Spinal cord (tissue), 10 donors: ENCODE measurements at places on chromosomes 2 and 18.

DNA sequence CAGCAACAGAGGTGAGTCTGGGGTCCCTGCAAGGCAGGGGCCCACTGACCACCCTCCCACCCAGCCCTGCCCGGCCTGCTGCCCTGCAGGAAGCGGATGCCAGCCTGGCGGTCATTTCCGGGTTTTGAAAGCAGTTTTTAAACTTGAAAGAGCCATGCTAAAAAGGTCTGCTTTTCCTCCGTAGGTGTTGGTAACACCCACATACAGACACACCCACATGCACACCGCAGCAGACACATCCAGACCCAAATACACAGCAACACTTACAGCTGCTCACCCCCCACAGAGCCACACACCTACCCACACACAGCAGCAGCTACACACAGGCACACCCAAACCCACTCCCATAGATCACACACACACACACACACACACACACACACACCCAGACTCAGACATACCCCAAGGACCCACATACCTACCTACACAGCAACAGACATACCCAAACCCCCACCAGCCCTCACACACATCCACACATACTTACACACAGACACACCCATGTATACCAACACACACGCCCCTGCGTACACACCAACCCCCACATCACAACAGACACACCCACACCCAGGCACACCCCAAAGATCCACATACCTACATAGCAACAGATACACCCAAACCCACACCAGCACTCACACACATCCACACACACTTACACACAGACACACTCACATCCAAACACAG, 7.6 kb downstream of the ZFP36L2 start:
- DNase-seq = no peak

- DNase-seq = no peak
Measured at GRCh38 chr2:133817680-133818566, 249.7 kb upstream of the NCKAP5 start.

DNA sequence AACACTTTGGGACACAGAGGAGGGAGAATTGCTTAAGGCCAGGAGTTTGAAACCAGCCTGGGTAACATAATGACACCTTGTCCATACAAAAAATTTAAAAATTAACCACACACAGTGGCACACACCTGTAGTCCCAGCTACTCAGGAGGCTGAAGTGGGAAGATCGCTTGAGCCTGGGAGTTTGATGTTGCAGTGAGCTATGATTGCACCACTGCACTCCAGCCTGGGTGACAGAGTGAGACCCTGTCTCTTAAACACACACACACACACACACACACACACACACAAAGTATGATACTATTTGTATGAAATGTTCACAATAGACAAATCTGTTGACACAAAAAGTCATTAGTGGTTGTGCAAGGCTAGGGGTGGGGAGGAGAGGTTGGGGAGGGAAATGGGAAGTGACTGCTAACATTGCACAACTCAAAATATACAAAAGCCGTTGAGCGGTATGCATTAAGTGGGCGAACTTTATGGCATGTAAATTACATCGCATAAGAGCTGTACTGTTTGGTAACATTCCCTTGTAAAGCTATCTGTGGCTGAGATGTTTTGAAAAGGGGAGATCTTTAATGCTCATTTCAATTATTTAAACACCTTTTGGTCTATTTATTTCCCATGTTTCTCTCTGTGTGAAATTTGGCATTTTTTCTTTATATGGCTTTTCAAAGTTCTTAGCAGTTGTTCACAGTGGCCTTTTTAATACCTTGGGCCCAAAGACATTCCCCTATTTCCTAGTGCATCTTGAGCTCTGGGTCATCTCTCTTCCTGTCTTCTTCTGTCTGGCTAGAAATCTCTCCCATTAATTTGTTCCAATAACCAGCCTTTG, 58.9 kb upstream of the ZNF516 start:
- DNase-seq = no peak

DNA sequence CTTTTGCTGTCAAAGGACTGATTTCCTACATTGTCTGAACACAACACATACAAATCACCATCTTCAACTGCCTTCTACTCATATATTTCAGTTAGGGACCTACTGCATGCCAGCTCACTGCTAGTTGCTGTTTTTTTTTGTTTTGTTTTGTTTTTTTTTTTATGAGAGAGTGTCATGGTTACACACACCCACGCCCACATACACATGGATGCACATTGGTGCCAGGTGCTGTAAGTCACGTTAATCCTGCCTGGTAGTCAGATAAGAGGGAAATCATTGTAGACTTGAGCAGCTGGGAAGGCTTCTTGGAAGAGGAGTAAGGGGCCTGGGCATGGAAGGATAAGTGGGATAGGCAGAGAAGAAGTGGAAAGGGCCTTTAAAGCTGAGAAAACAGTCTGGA, 209.9 kb downstream of the TDRD15 start:
- DNase-seq = no peak

- DNase-seq = no peak
Measured at GRCh38 chr18:41767960-41768359, 187.1 kb upstream of the PIK3C3 start.

- DNase-seq = no peak
Measured at GRCh38 chr2:240338274-240338673, 97.2 kb upstream of the GPC1 start.

DNA sequence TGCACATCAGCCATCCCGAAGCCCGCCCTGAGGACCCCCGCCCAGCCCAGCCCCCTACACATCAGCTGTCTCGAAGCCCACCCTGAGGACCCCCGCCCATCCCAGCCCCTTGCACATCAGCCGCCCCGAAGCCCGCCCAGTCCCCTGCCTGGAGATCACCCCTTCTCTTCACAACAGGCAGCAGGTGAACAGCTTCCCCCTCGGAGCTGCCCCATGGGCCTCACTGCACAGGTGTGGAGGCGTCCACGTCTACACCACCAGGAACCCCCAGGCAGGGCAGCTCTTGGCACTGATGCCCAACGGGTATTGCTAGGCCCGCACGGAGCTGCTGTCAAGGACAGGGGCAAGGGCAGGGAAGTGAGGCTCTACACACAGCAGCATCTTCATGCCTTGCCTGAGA, 137.6 kb downstream of the HDAC4 start:
- DNase-seq = no peak

- no peak for DNase-seq
Measured at GRCh38 chr2:72934683-72935610, 17.6 kb downstream of the EMX1 start.

GRCh38 chr2:178810422-178810821, 3.2 kb upstream of the TTN start:
- no peak for DNase-seq

GRCh38 chr2:217610401-217610814, 392.4 kb downstream of the TNS1 start:
- DNase-seq = no peak

DNA sequence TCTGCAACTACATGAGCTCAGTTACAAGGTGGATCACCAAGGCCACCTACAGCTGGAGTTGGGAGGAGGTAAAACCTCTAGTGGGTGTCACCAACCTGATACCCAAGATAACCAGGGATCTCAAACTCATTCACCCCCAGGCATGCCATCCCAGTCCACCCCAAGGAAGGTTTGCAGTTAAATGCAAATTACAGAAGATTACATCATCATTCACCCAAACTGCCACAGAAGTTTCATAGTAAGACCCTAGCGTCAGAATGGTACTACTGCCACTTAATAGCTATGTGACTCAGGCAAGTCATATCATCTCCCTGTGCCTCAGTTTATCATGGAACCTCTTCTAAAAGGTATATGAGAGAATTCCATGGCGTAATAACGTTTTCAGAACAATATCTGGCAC, 111.2 kb downstream of the MYO5B start:
- no peak for DNase-seq

DNA sequence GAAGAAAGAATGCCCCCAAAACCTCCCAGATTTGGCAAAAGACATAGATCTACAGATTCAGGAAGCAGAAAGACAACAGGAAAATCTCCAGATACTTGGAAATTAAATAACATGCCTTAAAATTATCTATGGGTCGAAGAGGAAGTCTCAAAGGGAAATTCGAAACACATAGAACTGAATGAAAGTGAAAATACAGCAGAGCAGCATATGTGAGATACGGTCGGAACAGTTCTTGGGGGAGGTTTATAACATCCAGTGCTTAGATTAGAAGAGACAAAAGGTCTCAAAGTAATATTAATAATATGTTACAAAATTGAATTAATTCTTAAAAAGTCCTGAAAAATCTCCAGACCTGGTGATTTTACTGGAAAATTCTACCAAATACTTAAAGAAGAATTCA, 14.3 kb downstream of the KCNG2 start:
- no peak for DNase-seq

GRCh38 chr2:31324016-31324633, 90.2 kb downstream of the EHD3 start:
- DNase-seq = no peak

GRCh38 chr18:9755615-9756014, 47.5 kb downstream of the RAB31 start:
- no peak for DNase-seq

GRCh38 chr2:158131483-158131912, 29.8 kb downstream of the UPP2 start:
- no peak for DNase-seq

GRCh38 chr2:234435836-234436481, 60.9 kb downstream of the ARL4C start:
- DNase-seq = no peak

- DNase-seq = no peak
Measured at GRCh38 chr2:136023416-136023815, 38.0 kb upstream of the DARS1 start.

- DNase-seq = no peak
Measured at GRCh38 chr2:66566726-66567399, 131.9 kb downstream of the MEIS1 start.

DNA sequence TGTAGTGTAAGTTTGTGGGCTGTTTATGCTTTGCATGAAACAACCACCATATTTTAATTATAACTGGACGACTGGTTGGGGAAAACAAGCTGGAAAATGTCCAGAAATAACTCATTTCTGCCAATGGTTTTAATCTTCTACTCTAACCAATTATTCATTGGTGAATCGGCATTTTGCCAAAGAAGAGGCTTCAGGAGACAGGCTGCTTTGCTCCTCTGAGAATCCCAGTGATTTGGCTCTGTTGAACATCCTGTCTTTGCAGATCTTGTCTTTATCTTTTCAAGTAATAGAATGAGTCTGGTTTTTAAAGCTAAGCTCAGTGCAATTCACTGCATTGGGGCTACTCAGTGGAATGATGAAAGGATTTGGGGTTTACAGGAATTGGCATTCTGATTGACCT, 109.6 kb downstream of the APOB start:
- DNase-seq = no peak

- DNase-seq = no peak
Measured at GRCh38 chr2:46308629-46309028, 11.4 kb downstream of the EPAS1 start.

DNA sequence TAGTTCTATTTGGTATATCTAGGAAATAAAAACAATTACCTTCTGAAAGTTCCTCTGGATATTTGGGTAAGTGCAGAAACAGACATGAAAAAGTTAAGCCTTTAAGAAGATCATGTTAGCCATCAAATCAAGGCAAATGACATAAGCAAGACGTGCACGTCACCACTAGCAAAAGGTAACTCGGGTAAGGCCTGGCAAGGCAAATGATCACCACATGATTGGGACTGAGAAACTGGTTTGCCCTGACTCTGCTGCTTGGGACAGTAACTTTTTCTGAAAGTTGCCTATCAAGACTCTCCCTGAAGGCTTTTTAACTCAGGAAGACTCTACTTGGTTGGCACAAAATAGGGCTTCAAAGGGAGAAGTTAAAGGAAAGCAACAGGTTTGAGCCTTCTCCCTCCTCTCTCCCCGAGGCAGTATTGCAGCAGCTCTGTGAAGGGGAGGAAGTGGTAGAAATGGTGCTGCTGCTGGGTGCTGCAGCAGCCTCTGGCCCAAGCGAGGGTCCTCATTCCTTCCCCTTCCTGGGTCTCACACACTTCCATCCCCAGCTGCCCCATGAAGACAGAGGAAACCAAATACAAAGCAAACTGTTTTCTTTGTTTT, 17.1 kb upstream of the TMEM237 start:
- no peak for DNase-seq

GRCh38 chr2:27906074-27906473, 15.5 kb downstream of the BABAM2 start:
- no peak for DNase-seq

- no peak for DNase-seq
Measured at GRCh38 chr2:219460424-219460926, 25.8 kb downstream of the SPEG start.

DNA sequence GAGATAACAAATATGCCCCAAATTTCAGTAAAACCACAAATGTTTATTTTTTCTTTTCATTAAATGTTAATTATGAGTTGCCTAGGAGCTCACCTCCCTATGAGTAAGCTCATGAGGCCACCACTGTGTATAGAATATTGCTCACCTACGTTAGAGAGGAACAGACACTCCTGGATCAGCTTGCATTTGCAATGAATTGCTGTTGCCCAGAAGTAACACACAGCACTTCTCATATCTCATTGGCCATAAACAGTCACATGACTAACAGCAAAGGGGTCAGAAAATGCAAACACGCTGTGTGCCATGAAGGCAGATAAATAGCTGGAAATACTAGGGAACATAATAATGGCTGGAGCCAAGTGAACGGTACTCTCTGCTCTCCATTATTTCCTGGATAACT, 89.0 kb upstream of the GALNT5 start:
- DNase-seq = no peak

- no peak for DNase-seq
Measured at GRCh38 chr18:31489311-31489710, 8.7 kb upstream of the DSG2 start.

DNA sequence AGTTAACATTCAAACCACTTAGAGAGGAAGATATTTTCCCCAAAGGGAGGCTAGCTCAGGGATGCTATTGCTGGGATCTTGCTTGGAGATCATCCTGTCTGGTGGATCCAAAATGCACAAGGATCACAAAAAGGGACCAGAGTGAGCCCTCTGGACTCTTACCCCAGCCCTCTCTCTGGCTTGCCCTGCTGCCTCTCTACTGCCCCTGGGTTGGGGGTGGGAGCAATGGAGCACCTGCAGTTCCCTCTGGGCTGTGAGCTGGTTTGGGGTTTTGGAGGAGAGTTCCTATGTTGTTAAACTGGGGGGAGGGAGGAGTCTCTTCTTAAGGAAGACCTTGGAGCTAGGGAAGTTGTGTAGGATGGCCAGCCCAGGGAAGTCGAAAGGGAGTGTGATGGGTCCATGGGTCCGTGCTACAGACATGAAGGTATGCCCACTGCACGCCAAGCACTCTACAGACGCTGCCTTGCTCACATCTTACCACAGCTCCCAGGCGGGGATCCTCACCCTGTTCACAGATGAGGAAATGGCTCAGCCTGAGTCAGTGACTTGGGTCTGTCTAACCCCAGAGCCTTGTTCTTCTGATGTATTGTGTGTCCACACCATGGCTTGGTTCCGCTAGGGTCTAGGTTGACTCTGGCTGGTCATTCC, 3.8 kb downstream of the LBH start:
- no peak for DNase-seq

DNA sequence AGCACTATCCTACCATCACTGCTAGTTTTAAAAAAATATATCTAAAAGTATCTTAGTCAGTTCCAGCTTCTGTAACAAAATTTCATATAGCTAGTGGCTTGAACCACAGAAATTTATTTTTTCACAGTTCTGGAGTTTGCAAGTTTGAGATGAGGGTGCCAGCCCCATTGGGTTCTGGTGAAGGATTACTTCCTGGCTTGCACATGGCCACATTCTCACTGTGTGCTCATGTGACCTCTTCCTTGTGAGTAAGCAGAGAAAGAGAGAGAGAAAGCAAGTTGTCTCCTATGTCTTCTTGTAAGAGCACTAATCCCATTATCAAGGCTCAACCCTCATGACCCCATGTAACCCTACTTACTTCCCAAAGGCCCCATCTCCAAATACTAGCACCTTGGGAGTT, 158.9 kb downstream of the DOK6 start:
- no peak for DNase-seq
